Sciatic nerve (tissue), 2 donors: ENCODE measurements at places on chromosomes 6 and 20.

DNA sequence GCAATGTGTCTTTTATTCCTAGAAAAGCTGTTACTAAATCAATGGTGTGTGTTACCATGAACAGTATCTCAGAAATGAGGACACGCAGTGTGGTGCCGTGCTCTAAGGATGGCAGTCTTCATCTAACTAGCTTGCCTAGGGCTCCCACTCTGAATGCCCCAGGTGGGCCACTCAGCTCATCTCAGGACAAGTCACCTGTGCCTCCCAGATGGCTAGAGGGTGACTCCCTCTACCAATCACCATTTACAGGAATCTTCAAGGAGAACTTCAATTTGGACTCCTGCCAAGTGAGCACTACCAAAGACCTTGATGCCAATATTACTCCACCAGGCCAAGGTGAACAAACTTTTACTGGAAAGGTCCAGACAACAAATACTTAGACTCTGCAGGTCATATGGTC is 202.8 kb upstream of the FOXQ1 start:
- DNase-seq, result no peak

- no peak for DNase-seq
Observed at GRCh38 chr6:148251891-148252290, 90.7 kb upstream of the SASH1 start.

GRCh38 chr6:28976677-28977076 is 28.4 kb downstream of the ZNF311 start:
- DNase-seq, result no peak

- DNase-seq, result no peak
Observed at GRCh38 chr6:43886717-43887339, 116.8 kb downstream of the VEGFA start.

DNA sequence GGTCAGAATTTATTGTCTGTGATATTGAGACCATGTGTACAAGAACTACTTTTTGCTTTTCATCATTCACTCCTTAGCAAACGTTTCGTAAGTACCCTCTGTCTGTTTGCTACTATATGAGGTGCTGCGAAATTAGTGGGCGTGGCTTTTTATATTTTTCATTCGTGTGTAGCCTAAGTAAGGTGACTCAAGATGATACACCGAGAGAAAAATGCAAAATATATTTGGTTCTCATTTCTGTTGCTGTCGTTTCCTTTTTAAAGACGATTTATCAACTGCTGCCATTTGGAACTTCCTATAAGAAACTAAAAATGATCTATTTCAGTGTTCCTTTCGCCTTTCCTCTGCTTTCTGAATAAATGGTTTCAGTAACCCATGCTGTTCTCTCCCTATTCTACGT is 61.2 kb downstream of the VAPB start:
- DNase-seq, result no peak
